Stimulated activated CD8-positive, alpha-beta memory T cell treated with anti-CD3 and anti-CD28 coated beads, Interleukin-2, amount 100 ng/mL, for 48 hours (primary cell): ENCODE measurements at places on chromosomes 6 and 20.

DNA sequence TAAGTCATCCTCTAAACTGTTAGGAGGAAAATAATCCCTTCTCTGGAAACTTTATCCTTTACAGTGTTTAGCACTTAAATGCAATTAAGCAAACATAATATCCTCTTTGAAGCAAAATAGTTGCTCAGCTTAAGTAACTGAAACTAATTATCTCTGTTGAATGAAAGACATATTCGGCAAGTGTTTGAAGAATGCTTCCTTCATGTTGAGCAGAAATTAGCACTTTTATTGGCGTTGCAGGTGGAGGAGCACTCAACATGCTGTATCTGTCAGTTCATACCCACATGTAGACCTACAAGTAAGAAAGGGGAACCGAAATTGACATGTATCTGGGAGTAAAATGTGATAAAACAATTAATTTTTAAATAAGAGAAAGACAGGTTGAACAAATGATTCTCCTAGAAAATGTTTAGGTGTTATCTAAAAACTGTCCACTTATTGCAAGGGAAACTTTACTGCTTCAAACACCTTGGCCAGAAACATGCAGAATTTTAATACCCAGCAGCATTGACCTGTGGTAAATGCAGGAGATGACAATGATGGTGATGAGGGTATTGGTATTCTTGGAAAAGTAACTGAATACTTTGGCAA is 987.0 kb upstream of the MAP3K7 start:
- no peak for DNase-seq

DNA sequence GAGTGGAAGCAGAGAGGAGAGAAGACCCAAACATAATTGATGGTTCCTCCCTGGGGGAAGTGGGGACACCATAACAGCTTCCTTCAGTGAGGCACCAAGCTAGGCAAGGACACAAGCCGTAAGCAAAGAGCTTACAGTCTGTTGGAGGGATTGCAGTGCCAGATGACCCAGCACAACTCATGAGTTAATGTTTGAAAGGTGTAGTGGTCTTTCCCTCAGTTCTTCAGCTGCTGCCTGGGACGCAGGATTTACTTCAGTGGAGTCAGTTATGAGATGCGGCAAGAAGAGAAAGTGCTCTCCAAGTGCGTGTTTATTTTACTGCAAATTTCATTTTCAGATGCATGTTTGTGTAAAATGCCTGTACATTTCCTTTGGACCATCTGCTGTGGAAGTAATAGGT is 38.7 kb upstream of the SLC17A4 start:
- DNase-seq: no peak

DNA sequence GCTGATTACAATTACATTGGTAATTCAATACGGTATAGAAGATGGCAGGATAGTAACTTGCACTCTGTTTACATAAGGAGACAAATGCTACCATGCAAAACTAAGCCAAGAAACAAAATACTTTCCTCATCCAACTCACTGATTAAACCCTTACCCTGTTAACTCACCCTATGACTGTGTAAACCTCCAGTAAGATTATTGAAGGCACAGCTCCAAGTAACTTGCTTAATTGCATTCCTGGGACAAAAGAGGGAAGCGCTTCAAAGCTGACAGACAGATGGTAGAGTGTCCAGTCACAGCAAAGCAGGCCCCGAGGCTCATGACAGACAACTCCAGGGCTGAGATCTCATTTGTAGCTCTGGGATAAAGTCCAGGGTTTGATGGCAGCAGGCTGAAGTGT is 6.9 kb upstream of the KIF16B start:
- DNase-seq: no peak

GRCh38 chr20:19885939-19886660 is 128.0 kb downstream of the RIN2 start:
- no peak for DNase-seq

- no peak for DNase-seq
Observed at GRCh38 chr6:56440551-56440981, 193.2 kb upstream of the COL21A1 start.

- DNase-seq: no peak
Observed at GRCh38 chr6:112330071-112330878, 16.9 kb upstream of the RFPL4B start.

DNA sequence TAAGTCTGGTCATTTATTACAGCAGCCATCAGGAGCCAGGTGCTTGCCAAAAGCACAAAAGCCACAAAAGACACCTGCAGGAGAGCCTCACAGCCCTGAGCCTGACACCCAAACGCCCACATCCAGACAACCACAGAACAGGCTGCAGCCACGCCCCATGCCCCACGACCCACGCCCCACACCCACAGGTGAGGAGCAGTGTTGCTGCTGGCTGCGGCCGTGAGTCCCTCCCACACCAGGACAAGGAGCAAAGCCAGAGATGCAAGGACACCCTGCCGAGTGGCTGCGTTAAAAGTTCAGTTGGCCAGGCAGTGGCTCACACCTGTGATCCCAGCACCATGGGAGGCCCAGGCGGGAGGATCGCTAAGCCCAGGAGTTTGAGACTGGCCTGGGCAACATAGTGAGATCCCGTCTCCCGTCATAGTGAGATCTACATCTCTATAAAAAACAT is 43.0 kb downstream of the SLC2A4RG start:
- no peak for DNase-seq

GRCh38 chr6:158422629-158423238 is 110.5 kb downstream of the TULP4 start:
- DNase-seq: no peak

- DNase-seq: no peak
Observed at GRCh38 chr20:48722737-48723191, 105.0 kb downstream of the PREX1 start.

DNA sequence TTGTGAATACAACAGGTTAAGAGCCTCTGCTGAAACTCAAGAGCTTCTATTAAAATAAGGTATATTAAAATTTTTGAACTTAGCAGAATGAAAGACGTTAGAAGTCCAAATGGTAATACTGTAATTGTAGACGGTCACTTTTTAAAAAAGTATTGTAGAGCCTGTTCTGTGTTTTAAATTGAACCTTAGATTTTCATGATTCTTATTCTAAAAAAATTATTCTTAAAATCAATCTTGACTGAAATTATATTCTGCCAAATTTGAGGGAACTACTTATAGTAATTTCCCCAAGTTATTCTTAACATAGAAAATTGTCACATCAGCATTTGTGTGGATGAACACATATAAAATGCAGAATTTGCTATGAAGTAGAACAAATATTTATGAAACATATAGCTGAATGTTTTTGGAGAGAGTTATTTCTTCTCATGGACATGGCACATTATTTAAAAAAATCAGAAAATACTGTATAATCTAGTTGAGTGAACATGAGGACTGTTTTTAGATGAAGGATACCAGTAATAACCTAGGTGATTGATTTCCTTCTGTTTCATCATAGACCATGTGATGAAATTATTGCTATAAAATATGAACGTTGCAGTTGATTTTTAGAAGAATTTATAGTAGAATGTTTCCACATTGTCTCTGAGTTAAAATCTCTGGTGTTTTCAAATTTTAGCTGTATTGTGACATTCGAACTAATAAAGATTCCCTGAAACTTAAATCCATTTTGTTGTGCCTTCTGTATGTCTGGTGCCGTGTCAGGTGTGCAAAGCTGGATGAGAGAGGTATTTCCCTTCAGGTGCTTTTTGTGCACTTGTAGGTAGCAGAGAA is 2.8 kb downstream of the TBPL1 start:
- no peak for DNase-seq

DNA sequence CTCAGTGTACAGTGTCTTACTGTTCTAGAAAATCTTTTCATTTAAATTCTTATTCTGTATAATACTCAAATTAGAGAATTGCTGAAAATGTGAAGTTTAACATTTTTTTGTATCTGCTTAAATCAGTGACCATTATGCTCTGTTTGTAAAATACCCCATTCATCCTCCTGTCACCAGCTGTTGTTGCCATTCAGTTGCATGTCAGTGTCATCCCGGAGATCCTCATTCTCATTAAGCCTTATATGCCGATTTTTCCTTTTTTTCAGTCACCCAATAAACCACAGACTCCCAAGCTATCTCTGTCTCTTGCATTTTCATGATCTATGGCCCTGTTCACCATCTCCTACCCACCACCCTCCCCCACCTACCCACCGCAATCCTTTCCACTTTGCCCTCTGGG is 20.4 kb downstream of the GTF2H5 start:
- DNase-seq: no peak

DNA sequence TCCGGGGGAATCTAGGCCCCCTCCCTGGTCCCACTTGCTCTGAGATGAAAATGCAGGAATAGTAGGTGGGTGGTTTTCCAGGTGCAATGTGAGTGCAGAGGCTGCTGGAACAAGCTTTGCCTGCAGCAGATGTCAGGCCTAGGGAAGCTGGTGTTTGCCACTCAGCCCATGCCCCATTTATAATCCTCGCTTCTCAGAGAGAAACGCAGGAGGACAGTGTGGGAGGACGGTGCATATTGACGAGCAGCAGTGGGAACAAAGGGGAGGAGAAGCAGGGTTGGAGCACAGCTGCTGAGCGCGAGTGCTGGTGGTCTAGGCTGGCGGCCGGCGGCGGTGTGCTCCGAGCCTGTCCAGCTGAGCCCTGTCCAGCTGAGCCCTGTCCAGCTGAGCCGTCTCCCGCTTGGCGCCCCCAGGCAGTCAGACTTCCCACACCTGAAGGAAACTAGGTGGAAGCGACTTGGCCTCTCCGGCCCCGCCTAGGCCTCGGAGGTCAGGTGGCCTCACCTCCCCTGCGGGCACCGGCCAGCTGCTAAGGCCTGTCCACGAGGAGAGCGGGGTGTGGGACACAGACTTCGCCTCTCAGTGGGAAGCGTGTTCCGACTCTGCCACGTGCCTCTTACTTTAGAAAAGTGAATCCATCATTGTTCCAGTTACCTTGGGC is 49.7 kb upstream of the FRMD1 start:
- no peak for DNase-seq

DNA sequence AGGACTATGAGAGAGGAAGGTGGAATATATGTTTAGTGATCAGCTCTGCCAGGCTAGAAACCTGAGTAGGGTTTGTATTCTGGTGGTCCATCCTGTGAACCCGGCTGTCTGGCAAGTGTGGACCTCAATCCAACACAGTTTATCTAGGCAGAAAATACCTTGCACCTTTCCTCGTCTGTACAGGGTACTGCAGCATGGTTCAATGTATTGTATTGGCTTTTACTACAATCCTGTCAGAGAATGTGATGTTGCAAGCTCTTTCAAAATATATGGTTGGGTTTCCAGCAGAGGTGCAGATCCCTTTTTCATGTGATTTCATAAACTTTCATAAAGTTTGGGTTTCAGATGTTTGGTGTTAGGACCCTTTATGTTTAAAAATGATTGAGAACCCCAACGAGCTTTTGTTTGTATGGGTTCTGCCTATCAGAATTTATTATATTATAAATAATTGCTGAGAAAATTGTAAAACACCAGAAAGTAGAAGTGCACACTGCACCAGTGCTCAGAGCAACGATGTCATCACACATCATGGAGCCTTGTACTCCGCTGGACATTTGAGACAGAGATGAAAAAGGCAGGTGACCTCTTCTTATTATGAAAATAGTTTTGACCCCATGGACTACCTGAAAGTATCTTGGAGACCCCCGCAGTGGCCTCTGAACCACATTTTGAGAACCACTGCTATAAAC is 106.6 kb downstream of the RTN4IP1 start:
- no peak for DNase-seq

- DNase-seq: no peak
Observed at GRCh38 chr6:94735270-94735669, 842.1 kb upstream of the MANEA start.

DNA sequence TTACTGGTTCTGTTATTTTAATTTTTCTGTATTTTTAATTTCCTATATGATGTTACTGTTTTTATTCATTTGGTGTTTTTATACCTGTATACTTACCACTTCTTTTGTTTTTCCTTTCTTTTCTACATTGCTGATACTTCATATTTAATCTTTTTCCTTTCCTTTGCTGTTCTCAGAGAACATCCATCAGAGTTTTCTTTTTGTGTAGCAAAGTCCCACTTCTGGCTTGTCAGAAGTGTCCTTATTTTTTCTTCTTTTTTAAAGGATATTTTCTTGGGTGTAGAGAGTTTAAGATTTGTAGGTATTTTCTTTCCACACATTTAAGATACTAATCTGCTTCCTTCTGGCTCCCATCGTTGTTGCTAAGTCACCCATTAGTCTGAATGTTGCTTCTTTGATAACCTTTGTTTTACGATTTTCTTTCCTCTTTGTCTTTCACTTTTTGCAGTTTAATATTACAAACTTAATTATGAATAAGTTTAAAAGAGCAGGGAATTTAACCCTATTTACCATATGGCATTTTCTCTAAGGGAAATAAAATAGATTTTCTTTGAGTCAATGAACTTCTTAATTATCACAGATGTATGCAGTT is 18.5 kb downstream of the CD2AP start:
- DNase-seq: no peak

- no peak for DNase-seq
Observed at GRCh38 chr6:156347246-156347645, 429.9 kb upstream of the ARID1B start.

- DNase-seq: no peak
Observed at GRCh38 chr6:132131758-132132157, 180.6 kb upstream of the CCN2 start.

- no peak for DNase-seq
Observed at GRCh38 chr6:170317076-170317475, 10.5 kb downstream of the FAM120B start.

DNA sequence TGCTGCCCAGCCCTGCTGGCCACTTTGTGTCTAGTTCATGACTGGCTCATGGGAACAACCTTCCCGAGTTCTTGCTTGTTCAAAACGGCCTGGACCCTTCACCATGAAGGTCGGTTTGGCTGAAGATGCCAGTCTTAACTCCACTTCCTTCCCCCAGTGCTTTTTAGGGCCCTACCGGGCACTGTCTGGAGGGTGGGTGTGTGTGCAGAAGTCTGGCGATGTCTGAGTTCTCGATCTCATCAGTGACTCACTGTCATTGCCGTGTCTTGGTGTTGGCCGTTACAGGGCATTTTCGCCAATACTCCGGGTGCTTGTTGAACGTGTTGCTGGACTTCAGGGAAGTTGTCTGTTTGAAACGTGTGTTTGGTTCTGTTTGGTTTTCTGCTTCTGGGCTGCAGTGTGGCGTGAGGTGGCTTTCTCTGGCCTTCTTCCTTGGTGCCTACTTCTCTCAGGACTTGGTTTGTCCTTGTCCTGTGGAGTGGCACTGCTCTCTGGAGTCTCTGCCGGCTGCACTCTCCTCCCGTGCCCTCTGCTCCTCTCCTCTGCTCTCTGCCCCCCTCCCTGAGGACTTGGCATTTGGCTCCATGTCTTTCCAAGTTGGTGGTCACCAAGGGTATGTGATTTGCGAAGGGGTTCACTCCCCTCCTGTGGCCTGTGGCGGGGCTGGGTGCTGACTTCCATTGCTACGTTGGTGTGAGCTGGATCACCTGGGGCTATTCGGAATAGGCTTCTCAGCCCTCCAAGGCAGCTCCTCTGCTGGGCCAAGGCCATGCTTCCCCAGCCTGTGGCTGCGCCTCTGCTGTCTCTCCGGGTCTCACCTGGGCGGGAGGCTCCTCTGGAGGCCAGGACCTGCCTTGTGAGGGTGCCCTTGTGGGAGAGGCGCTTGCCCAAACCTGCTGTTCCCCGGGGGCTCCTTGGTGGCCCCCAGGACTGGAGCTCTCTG is 38.2 kb downstream of the PYGB start:
- DNase-seq: no peak

DNA sequence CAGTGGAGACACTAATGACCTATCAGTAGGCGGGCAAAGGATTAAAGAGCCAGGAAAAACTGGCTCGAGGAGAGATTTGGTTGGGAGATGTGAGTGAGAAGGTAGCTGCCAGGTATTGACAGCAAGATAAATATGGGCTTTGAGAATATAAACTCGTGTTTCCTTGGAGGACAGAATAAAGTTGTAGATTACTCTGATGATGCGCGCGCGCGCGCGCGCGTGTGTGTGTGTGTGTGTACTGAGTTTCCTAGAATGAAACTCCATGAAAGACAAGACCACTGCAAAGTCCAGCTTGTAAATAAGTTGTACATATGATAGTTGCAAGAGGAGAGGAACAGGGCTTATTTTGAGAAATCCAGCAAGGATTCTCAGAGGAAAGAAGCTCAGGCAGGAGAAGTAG is 13.3 kb upstream of the TREM2 start:
- no peak for DNase-seq
